ENCODE measurements at places on chromosomes 3 and 15.

- DNase-seq: no peak
Measured at GRCh38 chr3:124838963-124839362, 48.2 kb downstream of the ITGB5 start.

DNA sequence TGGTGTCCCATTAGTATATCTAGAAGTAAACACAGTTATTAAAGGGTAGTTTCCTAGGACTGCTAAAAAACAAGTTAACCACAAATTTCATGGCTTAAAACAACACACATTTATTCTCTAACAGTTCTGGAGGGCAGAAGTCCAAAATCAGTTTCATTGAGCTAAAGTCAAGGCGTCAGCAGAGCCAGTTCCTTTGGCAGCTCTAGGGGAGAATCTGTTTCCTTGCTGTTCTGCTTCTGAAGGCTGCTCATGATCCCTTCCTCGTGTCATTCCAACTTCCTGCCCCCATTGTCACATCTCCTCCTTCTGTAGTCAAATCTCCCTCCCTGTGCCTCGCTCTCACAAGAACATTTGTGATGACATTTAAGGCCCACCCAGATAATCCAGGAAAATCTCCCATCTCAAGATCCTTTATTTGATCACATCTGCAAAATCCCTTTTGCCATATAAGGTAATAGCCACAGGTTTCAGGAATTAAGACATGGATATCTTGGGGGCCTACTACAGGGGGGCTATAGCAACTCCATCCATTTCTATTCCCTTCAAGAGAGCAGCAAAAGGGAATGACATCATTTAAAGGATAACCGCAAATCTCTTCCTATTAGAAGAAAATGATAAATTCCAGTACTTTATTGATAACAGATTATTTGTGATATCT is 50.1 kb downstream of the GPR176 start:
- DNase-seq: no peak

GRCh38 chr3:8761866-8762265 is 7.5 kb downstream of the OXTR start:
- no peak for DNase-seq

- no peak for DNase-seq
Measured at GRCh38 chr3:42276141-42277132, 10.5 kb upstream of the CCK start.

GRCh38 chr3:121768452-121768851 is 18.9 kb upstream of the GOLGB1 start:
- DNase-seq: no peak

GRCh38 chr3:65334045-65334665 is 646.4 kb upstream of the ADAMTS9 start:
- DNase-seq: no peak

GRCh38 chr15:51131596-51132290 is 37.0 kb upstream of the TNFAIP8L3 start:
- DNase-seq: no peak

DNA sequence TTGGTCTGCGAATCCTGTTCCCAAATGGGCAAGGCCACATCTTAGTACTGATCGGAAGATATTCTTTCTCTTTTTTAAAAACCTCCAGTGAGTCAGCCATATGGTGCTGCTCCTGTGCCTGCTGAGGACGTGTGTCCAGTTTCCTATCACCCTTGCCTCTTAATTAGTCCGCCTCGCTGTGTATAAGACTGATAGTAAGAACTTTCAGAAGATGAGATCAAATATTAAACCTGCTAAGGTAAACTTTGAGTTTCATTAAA is 612 bp downstream of the UBA5 start:
- DNase-seq: no peak

GRCh38 chr3:123658118-123658851 is 73.4 kb upstream of the HACD2 start:
- no peak for DNase-seq

GRCh38 chr3:133535971-133536881 is 37.3 kb upstream of the CDV3 start:
- no peak for DNase-seq

- no peak for DNase-seq
Measured at GRCh38 chr3:59608356-59608755, 558.5 kb upstream of the CFAP20DC start.

- no peak for DNase-seq
Measured at GRCh38 chr3:79019924-79020173, 747.9 kb downstream of the ROBO1 start.

GRCh38 chr3:103195216-103195615 is 760.4 kb downstream of the ZPLD1 start:
- DNase-seq: no peak

GRCh38 chr3:59469948-59470723 is 420.3 kb upstream of the CFAP20DC start:
- no peak for DNase-seq

DNA sequence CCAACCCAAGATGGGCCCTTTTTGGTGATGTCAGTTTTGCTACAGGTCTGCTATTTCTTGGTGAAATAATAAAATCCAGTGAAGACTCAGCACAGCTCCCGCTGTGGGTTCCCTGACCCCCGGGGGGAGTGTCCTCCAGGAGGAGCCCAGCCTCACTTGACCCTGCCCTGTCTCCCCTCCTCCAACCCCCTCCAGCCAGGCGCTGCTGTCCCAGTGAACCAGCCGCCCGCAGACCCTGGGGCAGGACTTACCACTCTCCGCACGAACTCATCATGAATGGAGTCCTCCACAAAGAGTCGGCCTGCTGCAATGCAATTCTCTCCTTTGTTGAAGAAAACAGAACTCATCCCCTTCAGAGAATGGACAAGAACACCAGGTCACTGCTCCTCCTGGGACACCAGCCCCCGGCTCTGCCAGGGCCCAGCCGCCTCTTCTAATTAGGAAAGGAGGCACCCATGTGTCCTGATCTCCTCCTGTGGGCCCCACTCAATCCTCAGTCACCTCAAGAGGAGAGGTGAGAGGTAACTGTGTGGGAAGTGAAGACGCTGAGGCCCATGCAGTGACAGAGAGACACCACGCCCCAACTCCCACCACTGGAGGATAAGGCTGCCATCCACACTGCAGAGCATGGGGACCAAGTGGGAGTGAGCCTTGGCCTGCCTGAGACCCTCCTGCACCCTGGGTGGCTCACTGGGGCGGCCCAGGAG is 28.8 kb upstream of the SLC41A3 start:
- DNase-seq: no peak

DNA sequence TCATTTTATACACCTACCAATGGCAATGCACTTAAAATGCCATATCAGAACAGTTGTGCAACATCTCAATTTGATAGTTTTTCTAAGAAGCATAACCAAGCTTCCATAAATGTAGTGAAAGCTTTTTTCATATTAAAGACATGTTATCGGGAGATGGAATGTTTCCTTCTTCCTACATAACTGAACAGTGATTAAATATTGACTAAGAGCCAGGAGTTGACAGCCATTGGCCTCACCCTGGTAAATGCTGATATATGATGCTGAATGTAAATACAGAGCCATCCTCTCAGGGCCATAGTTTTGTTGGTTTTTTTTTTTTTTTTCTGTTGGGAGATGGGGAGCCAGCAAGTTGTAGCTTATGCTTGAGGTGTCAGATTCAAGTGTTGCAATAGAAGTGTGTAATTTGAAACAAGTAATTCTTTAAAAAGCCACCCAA is 203.3 kb upstream of the IL12A start:
- no peak for DNase-seq

- no peak for DNase-seq
Measured at GRCh38 chr15:43776101-43776717, 557 bp downstream of the ELL3 start.

DNA sequence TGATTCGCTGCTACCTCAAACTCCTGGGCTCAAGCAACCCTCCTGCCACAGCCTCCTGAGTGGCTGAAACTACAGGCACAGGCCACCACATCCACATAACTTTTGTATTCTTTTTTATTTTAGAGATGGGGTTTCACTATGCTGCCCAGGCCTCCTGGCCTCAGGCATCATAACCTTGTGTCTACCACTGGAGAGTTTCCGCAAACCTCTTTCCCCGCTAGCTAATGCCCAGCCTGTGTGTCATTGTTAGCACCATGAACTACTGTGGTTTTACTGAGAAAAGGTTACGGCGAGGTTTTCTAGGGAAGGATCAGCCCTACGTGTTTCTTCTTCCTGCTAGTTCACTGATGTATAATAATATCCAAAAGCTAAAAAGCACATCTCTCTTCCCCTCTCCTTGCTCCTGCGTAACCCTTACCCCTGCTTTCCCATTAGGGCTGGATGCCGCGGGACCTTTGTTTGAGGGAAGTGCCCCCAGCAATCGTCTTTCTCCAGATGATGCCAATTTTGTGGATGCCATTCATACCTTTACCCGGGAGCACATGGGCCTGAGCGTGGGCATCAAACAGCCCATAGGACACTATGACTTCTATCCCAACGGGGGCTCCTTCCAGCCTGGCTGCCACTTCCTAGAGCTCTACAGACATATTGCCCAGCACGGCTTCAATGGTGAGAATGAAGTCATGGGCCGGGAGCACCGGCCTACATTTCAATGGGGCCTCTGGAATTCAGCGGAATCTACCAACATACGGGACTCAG is 113.7 kb downstream of the LIPC start:
- peak; percentile 75 for DNase-seq

DNA sequence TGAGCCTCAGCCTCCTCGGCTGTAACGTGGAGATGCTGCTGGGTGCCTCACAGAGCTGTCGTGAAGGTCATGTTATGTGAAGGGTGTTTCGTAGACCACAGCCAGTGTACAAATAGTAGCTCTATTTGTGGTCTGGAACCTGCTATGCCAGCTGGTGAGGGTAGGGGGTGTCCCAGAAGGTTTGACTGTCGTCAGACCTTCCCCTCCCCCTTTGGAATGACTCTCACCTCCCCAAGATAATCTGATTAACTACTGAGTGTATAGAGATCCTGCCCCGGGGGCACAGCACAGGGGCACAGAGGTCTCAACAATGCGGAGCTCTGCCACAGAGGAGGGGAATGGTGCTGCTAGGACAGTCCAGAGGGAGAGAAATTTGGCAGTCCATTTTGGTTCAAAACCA is 20.5 kb downstream of the FGD5 start:
- DNase-seq: no peak

DNA sequence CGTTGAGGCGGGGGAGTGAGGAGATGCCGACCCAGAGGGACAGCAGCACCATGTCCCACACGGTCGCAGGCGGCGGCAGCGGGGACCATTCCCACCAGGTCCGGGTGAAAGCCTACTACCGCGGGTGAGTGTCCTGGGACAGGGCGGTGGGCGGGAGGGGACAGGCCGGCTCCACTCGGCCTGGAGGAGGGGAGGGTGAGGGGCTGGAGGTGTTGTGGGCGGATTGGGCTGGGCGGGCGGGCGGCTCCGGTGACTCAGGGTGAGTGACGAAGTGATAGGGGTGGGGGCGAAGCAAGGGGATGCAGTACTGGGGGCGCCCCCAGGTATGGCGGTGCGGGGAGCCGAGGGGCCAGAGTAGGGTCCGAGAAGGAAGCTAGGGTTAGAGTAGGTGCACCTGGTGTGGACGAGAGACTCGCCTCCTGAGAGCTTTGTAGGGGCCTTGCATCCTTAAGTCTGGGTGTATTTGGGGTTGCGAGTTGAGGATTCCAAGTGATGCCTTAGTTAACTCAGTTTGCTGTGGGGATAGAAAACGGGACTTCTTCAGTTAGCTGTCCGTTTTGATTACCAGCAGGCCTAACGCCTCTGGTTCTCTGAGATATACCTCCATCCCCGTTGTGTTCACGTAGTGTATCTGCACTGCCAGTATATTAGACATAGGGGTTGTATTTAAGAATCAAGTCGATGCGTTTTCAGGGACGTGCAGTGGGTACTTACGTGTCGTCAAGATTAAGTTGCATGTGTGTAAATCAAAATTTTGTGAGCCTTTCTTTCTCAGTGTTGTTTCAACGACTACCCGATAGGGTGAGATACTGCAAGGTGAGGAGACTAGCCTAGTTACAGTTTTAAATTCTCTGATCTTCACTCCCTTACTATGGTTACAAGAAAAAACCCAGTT is 670 bp downstream of the PRKCI start:
- DNase-seq: no peak
